Uterus (tissue), 4 donors: ENCODE measurements at places on chromosomes 11 and 22. TPM values are rescaled to one million over a fixed set of nuclear protein-coding genes. Genes with fewer than 3 reads are reported as not detected.
A peak's percentile ranks its signal among the peaks of the same experiment; 100 is the strongest.

Gene RTN4R
- 5.0 TPM for total RNA-seq

Gene JRKL
- 4.4 TPM for total RNA-seq

GRCh38 chr11:58616594-58616993, 5.9 kb upstream of the CNTF start:
- peak; percentile 34 for DNase-seq

DNA sequence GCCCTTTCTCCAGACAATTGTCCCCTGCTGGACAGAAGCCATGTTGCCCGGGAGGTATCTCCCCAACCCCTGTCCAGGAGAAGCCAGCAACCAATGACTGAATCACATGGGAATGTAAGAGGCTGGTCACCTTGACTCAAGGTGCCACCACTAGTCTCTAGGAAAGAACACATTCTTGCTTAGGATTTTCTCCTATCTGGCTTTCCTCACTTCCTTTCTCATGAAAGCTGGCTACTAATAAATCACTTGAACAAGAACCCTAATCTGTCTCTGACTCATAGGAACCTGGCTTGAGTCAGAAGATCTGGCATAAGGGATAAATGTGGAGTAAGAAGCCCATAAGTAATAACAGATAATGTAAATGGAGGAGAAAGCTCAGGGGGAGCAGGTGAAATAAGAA, 101.4 kb upstream of the C11orf87 start:
- DNase-seq, result no peak

DNA sequence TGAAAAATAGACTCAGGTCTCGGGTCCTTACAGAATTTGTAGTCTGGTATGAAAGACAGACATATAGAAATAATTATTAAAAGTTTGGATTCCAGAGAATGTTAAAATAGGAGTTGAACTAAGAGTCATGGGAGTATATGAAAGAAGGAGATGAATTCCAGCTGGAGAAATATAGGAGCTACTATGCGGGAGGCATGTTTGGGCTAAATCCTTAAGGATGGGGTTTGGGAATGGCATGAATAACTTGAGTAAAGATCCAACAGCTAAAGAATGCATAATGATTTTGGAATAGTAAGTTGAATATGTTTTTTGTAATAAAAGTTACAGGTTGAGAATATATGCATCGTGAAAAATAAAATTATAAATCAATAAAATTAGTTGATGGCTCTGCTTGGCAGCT, 129.4 kb upstream of the SLC5A12 start:
- no peak for DNase-seq

DNA sequence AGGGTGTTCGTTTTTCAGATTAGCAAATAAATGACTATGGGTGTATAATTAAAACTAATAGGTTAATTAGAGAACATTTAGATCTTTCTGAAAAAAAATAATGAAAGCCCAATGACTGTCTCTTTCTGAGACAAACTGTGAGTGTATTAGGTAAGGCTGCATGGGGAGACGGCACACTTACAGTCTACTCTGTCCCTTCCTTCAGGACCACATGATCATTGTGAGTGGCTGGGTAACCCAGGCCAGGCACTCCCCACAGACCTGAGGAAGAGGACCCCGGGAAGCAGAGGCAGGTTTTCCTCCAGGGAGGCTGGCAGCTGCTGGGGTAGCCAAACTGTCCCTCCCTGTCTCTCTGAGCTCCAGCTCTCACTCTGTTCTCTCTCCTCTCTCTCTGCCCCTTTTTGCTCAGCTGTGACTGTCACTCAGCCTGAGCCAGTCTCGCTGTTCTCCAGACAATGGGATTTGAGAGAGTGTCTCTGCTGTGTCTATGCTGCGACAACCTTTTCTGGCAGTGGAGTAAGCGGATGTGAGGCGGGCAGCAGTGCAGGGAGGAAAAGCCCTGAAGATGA, 83.1 kb upstream of the NCAM1 start:
- no peak for DNase-seq

DNA sequence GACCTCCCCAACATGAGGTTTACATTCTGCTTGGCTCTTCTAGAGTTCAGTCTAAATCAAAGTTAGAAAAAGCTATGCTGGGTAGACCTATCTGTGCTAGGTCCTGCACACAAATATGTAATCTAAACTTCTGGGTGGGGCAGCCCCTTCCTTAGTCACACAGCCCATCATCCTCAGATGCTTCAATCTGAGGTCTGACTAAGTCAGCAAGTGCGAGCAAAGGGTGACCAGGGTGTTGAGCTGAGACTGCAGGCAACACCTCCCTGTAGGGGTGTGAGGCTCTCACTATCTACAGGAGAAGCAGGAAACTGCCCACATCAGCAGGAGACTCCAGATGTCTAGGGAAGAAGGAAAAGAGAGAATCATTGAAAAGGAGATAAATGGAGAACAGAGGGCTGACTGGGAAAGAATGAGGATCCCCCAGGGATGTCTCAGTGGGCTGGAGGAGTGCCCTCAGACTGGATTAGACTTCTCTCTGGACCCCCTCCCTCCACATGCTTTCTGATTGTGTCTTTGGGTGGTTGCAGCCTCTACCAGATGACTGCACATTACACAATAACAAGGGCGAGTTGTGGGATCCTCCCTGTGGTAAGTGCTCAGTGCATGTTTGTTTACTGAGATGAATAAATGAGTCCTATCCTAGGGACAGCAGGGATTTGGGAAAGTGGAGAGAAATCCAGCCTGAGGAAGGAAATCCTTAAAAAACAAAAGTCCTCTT, 266.2 kb upstream of the PLET1 start:
- DNase-seq, result no peak

DNA sequence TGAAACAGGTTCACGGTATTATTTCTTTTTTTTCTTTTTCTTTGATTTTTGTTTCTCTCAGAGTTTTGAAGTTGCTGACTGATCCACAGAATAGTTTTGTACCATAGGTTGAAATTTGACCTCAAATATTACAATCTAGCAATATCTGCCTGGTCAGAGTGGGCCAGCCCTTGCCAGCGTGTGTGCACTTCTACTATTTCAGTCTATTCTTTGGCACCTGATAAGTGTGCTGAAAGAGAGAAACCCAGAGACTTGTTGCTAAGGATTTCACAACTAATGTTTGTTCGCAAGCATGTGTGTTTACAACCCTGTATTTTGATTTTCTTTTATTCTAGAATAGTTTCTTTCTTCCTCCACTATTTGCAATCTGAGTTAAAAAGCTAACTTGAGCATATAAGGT, 1125.2 kb upstream of the CNTN5 start:
- DNase-seq, result no peak

DNA sequence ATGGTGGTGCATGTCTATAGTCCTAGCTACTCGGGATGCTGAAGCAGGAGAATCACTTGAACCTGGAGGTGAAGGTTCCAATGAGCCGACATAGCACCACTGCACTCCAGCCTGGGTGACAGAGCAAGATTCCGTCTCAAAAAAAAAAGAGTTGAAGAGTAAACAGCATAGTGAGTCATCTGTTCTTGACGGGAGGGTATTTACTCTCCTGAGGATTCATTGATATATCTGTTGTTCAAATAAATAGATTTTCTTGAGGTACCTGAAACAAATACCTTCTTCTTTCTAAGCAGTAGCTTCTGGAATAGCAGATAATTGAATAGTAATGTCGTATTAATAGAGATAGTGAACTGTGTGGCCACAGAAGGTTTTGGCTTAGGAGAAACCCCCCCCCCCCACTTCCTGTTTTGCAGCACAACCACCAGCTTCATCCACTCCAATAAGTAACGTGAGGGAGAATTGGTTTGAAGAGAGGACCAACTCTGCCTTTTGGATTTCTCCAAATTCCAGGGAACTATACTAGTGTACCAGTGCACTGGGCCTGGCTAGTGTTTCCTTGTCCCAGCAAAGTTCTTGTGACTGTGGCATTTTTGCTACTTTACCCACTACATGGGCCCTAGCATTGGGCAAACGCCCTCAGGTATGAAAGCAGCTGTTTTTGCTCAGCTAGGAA, 90.0 kb downstream of the PRMT3 start:
- DNase-seq, result no peak
